Effector memory CD8-positive, alpha-beta T cell (primary cell): ENCODE measurements at places on chromosomes 13 and 19.

- DNase-seq: no peak
Observed at GRCh38 chr13:32209652-32210051, 105.5 kb downstream of the ZAR1L start.

DNA sequence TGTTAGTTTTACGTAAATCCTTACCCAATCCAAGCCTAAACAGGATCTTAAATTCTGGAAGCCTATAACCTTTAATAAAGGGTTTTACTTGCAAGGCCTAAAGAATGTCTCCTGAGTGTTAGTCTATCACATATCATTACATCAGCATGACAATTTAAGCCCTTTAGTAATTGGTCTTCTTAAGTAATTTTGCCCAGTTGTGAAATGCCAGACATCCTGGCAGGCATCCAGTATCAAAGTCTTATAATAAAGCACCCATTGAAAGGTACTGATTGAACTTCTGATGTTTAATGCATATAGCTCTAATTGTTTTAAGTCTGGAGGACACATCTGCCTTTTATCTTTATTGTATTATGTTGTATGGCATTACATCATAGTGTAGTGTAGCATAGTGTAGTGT lies 1078.9 kb downstream of the SLITRK1 start:
- DNase-seq: no peak

DNA sequence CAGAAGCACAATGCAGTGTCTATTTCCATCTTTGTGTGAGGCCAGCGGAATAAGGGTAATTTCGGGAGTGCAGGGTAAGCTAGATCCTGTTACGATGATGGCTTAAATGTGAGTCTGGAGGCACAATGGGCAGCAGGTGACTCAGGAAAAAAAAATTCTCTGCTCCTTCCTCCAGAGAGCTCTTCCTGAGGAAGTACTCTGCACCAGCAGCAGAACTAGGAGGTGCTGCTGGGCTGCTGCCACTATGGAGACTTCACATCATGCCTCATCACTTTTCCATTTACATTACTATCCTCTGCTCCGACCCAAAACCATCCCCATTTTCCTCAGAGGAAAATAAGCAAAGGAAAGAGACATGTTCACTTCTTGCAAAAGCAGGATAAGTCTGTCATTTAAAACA lies 282.0 kb downstream of the DNAJC15 start:
- DNase-seq: no peak

DNA sequence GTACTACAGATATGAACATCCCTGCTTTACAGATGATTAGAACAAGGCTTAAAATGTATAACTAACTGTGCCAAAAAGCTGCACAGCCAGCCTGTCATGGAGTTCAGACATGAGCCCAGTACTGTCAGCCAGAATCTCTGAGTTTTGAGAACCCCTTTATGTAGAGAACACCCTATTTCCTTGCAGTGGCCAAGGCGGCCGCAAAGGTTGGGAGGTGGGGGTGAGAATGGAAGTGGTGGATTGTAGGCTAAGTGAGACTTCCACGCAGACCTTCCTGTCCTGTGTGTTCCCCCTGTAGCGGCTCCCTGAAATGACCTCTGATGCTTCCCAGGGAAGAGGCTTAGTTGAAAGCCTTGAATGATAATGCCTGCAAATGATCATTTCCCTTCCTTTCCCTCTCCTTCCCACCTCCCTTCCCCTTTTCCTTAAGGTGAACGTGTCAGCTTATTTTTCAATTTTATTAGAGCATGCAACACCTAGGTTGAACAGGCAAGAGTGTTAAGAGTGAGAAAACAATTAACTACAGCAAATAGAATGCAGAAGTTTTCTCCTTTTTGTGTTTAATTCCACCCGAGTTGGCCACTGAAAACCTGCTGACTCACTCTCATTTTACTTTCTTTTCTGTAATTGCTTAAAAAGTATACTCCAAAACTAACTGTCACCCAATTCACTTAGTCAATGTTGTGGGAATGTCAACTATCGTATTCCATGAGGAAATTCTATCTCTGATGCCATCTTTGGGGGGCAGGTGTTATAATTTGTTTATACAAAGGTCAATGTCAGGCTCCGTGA lies 167.0 kb upstream of the EDNRB start:
- no peak for DNase-seq

GRCh38 chr19:56356944-56357343 lies 36.4 kb downstream of the ZNF582 start:
- DNase-seq: no peak

DNA sequence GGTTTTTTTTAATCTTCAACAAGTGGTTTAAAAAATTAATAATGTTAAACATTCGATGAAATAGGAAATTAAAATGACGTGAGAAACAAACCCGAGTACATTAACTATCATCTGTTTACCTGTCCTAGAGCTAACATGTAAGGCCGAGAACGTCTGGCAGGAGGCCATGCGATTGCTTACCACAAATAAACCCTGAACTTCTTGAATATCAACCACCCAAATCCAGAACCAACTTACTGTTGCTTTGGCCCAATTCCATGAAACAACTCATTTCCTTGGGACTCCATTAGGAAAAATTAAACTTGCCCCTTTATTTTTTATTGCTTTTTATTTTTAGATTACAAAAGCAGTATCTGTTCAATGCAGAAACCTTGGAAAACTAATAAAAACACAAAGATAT lies 228.9 kb upstream of the IRS2 start:
- no peak for DNase-seq

DNA sequence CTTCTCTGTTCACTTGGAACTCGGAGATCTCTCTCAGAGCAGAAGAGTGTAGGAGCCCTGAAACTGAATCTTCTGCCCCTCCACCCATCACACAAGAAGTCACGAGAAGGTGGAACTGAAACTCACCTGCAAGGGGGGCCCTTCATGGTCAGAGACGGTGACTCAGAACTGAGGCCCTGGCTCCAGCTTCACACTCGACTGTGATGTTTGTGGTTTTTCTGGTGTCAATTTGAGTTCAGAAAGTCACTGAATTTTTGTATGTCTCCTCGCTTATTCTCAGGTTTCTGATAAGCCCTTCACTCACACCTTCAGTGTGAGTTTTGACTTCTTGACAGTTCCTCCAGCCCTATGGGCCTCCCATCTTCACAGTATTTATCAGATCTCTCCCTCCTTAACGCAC lies 23.1 kb downstream of the SIGLEC5 start:
- no peak for DNase-seq

DNA sequence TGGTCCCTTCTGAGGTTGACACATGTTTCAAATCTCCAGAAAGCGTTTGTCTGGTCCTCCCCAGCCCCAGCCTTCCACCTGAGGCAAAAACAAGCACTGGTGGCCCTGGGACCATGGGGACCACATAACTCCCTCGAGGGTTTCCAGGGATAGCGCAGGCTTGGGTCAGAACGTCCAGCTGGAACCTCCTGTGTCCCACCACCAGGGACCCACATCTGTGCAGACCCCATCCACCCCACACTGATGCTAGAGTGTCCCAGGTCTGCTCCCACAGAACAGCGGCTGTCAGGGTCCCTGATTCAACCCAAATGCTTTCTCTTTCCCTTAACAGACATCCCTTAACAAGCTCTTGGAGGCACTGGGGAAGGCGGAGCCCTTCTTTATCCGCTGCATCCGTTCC lies 29.6 kb upstream of the USE1 start:
- DNase-seq: no peak

DNA sequence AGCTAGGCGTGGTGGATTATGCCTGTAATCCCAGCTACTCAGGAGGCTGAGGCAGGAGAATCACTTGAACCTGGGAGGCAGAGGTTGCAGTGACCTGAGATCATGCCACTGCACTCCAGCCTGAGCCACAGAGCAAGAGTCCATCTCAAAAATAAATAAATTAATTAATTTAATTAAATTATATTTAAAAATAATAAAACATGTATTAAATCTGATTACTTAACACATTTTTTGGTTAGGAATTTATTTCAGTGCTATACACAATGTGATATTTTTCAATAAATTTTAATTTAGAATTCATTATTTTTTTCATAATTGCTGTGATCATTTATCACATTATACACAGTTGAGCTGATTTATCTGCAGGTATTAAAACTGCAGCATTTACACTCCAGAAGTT lies 1101.5 kb upstream of the MIR17HG start:
- DNase-seq: no peak

DNA sequence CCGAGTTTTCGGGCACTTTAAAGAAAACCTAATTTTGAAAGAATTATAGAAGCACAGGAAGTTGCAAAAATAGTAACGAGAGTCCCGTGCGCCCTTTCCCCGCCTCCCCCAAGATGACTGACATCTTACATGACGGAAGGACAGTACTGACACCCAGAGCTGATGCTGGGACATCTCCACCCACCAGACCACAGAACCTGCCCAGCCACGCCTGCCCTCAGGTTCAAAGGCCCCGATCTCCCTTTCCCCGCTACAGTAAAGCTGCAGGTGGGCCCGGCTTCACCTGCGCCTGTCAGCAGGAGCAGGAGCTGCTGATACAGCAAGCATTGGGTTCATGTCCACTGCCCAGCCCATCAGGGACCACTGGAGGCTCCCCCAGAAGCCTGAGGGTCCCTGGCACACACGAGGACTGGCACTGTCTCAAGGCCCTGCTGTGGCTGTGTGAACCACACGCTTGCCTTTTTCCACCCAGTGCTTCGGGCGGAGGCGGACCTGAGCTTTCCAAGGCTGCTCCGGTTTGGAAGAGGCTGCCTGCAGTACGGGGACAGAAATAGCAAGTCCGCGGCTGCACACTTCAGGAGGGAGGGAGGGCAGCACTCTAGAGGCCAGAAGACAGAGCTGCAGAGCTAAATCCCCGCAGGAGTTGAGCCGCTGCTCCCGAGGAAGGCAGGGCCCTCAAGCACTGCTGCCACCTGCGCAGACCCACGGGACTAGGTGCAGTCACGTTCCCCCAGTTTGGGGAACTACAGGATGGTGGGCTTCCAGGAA lies 8.7 kb downstream of the MAP2K2 start:
- peak; percentile 67 for DNase-seq

GRCh38 chr13:75181906-75182305 lies 300.1 kb downstream of the TBC1D4 start:
- no peak for DNase-seq

- no peak for DNase-seq
Observed at GRCh38 chr19:1434577-1435060, 3.6 kb upstream of the RPS15 start.

- DNase-seq: no peak
Observed at GRCh38 chr13:110293037-110293436, 13.9 kb downstream of the COL4A1 start.

DNA sequence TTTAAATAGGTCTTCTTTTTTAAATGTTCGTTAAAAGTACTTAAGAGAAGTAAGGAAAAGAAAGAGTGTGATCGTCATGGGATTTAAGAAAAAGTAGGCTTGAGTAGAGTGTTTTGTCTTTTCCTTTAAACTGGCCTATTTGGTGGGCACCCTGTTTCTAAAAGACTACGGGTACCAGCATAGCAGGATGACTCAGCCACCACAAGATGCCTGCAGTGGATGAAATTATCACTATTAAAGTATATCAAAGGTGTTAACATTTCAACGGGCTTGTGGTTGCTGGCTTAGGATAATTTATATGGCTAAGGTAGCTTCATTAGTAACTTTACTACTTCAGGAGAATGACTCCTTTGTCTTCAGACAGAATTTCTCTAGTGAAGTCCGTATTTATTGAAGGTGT lies 112.6 kb downstream of the STARD13 start:
- DNase-seq: no peak

- DNase-seq: no peak
Observed at GRCh38 chr13:59701261-59701660, 462.5 kb downstream of the DIAPH3 start.

- no peak for DNase-seq
Observed at GRCh38 chr19:55536366-55536765, 567 bp downstream of the SBK2 start.

DNA sequence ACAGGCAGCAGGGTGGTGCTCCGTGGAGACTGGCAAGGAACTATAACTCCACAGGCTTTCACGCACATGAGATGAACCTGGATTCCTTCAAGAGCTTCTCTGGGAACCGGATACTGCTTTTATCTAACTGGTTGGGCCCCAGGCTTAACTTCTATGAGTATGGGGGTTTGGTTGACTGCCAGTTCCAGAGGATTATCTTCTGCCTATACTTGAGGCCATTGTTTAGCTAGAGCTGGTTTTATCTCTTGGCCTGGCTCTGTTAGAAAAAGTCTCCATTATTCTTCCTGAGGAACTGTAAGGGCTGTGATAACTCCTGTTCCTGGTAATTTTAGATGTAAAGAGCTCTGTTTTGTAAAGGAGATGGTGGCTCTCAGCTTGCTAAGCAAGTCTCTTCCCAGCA lies 40.9 kb downstream of the ZNF846 start:
- no peak for DNase-seq

- no peak for DNase-seq
Observed at GRCh38 chr19:49666120-49666444, 349 bp downstream of the BCL2L12 start.

DNA sequence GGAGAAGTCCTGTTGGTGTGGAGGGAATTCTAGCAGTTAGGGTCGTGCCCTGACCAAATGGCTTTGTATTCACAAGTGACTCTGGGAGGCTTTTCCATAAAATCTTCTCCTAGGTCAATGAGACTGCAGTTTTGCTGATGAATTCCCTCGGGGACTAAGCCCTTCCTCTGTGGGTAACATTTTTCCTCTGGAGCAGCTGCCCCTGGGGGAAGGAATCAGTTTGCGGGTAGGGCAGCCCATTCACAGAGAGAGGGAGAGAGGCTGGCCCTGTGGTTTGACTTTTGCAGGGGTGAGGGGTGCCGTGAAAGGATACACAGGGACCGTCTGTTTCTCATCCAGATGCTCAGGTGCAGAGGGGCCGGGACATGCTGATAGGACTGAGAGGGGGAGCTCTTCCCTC lies 67.3 kb downstream of the ERICH6B start:
- no peak for DNase-seq

- no peak for DNase-seq
Observed at GRCh38 chr19:4660993-4661392, 9.1 kb downstream of the MYDGF start.

DNA sequence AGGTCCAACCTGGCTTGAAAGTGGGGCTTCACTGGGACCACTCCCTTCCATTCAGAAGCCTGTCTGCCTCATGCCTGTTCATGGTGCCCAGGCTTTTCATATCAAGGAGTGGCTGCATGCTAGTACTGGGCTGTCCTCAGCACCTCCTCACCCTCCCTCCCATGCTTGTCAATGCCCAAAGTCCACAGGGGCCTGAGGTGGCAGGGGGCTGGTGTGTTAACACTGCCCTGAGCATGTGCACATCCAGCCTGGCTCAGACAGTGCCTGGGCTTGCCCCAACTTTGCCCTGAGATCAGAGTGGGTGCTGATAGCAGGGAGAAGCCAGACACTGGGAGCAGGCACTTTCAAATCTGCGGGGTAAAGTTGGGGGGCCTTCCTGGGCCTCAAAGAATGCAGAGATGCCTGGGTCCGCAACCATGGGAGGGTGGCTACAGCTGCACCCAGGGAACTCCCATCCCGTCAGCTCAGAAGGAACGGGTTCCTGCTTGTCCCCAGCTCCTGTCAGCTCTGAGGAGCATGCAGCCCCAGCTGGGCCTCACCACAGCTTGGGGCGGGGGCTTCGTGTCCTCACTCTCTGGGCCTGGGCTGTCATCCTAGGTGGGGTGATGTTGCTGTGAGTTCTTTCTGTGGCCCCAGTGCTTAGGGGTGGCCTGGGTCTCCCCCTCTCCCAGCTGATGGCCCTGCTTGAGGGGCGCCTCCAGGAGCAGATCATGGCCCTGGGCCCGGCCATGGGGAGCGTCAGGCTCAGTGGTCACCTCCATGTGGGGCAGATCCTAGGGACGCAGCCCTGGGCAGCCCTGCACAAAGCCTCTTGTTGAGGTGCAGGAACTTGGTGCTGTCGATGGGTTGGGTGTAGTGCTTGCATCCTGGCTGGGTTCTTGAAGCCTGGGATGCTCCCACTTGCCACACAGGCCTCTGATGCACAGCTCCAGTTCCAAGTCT lies 830.6 kb upstream of the SLITRK5 start:
- no peak for DNase-seq

- DNase-seq: no peak
Observed at GRCh38 chr19:39308531-39309304, 11.9 kb downstream of the LRFN1 start.

GRCh38 chr13:43260999-43261398 lies 237.6 kb downstream of the DNAJC15 start:
- DNase-seq: no peak
